ENCODE measurements at places on chromosomes 4 and X.

- DNase-seq: no peak
These were observed 367.8 kb upstream of the GRIA3 start for GRCh38 chrX:122816288-122816687.

DNA sequence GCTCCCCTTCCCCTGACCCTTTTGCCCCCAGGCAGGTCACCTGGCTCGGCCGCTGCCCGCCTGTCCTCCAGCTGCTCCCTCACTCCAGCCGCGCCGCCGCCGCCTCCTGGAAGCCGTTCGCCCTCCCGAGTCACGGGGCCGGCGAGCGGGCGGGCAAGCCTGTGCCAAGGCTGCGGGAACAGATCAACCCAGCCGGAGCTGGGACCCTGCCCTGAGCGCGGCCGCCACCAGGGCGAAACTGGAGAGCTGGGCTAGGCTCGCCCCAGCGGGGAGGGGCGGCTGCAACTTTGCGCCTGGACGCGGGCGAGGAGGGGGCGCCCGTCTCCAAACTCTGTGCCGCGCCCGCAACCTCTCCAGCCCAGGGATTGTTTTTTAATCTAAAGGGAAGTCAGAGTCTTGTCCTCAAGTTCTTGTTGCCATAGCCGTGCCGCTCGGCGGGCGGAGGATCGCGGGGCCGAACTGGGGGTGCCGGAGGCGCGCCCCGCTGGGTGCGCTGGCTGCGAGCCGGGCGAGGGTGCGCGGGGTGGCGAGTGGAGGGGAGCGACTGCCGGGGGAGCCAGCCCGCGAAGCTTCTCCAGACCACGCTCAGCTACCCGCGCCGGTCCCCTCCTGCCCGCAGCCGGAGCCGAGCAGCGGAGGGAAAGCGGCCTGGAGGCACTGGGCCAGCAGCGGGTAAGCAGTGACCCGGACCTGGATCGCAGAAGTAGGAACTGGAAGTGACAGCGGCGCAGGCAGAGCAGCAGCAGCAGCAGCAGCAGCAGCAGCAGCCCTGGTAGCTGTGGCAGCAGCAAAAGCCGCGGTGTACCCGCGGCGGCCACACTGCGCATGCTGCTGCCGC, 13.4 kb downstream of the ARHGEF6 start:
- peak; percentile 13 for DNase-seq

DNA sequence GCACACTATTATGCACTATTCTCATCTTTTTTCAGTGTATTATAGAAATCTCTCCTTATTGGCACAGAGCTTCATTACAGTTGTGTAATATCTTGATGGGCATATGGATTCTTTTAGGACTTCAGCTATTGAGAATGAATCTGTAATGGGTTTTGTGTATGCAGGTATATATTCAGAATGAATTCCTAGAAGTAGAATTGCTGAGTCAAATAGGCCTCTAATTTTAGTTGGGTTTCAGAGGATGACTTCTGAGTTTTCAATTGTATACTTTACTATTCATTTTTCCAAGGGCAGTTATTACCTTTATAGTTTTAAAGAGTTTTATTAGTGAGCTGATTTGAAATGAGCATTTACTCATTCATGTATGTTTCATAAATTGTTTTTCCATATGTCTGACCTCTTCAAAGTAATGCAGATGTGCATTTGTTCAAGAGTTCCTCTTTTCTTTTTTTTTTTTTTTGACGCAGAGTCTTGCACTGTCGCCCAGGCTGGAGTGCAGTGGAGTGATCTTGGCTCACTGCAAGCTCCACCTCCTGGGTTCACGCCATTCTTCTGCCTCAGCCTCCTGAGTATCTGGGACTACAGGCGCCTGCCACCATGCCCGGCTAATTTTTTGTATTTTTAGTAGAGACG, 19.5 kb downstream of the CASP6 start:
- DNase-seq: no peak

- DNase-seq: no peak
These were observed 156.5 kb downstream of the RNF150 start for GRCh38 chr4:140976768-140977167.

DNA sequence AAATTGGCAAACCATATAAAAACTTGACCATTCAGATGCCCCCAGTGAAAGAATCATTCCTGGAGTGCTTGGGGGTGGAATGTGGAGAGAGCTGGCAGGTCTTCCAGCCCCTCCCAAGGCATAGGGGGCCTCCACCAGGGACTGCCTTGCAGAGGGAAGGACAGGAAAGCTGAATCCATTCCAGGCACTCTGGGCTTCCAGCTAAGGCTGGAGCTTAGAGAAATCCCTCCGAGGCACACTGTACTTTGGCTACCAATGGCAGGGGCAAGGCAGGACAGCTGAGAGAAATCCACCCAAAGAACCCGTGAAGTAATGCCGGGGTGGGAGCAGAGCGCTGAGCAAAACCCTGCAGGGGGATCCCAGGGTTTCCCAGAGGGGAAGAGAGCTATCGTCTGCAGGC, 4.0 kb downstream of the CENPU start:
- no peak for DNase-seq

- DNase-seq: no peak
These were observed 63.9 kb upstream of the PTPN13 start for GRCh38 chr4:86530183-86530582.
